ENCODE measurements at places on chromosomes 2 and 18.
A peak's percentile ranks its signal among the peaks of the same experiment; 100 is the strongest.

GRCh38 chr2:138060301-138060635 is 96.0 kb downstream of the HNMT start:
- DNase-seq, result peak; percentile 41

- peak; percentile 74 for DNase-seq
Observed at GRCh38 chr2:157327621-157328500, 2.2 kb upstream of the ERMN start.

DNA sequence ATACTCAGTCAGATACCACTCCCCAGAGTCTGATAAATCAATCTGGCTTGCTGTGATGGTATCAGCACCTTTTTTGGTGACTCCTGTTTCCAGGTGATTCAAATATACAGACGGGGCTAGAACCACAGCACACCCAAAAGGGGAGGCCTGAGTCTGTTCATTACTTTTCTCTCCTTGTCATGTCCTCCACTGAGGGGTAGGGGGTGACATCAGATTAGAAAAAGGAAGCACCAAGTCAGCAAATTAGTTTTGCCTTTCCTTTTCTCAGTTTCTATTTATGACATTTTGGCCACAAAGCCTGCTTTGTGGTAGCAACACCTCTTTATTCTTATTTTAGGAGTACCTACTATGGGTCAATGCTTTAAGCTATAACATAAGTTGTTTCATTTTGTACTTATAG is 127.4 kb downstream of the CCDC102B start:
- DNase-seq, result no peak

DNA sequence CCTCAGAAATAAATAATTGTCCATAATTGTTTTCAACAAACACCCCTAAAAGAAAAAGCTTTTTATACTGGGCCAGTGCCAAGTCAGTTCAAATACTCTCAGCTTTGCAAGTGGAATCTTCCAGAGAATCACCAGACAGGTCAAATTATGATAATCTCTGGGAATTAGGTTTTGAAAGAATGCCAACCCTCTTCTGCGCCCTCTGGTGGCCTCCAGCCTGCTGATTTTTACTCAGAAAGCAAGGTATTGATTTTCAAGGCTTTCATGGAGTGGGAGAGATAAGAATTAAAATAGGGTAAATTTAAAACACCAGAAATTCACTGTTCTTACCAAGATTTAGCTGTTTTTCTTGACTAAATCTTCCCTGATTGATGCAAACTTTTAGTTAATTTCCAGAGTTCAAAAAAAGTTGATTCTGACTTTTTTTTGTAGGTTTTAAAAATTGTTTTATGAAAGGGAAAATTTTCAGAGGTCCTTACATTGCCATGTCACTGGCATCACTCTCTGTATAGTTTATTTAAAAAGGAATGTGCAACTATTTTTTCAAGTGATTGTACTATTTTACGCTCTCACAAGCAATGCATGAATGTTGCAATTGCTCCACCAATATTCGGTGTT is 282.9 kb upstream of the TNP1 start:
- DNase-seq, result no peak

- no peak for DNase-seq
Observed at GRCh38 chr2:235564066-235564465, 70.2 kb downstream of the AGAP1 start.

DNA sequence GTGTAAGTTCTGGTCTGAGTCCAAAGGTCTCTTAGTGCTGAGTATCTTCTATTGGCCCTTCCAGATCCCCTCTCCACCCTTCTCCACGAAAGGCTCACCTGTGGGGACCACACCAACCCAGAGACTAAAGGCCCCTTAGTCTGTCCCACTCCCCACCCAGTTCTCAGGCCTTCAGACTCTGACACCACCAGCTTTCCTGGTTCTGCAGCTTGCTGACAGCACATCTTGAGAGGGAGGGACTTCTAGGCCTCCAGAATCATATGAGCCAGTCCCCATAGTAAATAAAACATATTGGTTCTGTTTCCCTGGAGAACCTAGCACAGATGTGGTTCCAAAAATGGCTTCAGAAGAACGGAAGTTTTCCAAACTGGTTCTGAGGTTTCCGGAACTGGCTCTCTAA is 38.5 kb upstream of the KLF11 start:
- no peak for DNase-seq

DNA sequence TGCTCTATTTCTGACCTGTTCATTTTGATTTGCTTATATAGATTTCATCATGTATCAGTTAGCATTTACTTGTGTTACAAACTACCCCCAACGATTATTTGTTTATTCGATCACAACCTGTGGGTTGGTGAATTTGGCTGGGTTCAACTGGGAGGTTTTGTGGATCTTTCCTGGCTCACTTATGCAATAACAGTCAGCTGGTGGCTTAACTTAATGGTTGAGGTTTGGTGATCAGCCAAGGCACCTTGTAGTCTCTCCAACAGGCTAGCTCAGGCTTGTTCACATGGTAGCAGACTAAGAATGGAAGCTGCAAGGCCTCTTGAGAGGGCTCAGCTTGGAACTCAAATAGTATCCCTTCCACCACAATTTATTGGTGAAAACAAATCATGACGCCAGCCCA is 5.4 kb upstream of the PUM2 start:
- peak; percentile 93 for DNase-seq

DNA sequence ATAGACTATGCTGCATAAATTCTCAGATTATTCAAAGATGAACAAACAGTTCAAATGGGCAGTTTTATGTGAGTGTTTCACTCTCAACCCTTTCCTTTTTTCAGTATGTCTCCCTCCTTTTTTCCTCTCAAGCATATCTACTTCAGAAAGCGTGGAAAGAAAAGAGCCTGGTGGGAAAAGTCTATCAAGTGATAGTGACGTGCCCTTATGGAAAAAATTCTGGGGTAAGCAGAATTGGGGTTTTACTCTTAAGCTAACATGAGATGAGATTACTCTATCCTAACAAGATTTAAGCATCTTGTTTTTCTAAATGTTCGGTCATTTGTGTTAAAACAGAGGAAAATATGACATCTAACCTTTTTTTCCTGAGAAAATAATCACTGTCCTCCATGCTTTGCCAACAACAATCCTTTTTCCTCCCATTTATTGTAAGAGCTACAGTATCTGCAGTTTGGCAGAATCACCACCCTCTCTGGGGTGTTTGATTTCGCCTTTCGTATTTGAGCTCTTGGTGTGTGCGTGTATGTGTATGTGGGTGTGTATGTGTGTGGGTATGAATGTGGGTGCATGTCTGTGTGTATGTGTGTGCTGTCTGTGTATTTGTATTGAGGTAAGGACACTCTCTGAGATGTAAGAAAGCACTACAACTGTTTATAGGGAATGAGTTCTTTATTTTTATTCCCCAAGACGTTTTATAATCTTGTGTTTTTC is 143.9 kb upstream of the L3MBTL4 start:
- DNase-seq, result no peak

GRCh38 chr18:8536231-8536630 is 73.0 kb upstream of the RAB12 start:
- DNase-seq, result no peak

DNA sequence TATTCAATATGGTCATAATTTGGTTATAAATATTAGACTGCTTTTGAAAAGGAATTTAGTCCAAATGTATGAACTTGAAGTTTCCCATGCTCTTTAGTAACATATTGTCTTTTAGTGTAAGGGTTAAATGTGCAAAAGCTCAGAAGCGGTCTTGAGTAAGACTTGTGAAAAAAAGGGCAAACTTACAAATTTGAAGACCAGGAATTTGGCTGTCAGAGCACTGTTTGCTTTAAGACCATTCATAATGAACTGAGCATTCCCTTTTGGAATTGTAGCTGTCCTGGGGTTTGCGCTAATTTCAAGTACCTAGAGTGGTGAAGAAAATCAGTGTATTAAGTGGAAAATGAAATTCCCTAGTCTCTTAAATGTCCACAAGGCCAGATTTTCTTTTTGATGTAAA is 6.9 kb upstream of the ZEB2 start:
- DNase-seq, result no peak

DNA sequence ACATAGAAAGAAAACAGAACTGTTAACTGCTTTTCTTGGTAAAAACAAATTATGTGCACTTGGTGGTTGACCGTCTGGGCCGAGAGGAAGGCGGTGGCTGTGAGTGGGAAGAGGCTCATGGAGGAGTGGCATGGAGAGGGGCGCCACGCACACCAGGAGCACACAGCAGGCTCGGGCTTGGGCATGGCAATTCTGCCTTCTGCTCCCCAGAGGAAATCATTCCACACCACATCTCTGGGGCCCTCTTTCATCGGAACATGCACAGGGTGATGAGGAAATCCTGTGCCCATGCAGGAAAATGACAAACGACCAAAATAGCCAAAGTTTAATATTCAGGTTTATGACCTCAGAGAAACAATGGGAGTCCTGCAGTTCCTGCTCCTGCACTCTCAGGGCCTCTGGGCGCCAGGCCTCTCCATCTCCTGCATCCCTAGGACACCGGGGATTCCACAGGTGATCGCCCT is 26.4 kb downstream of the WDFY1 start:
- no peak for DNase-seq

- DNase-seq, result peak; percentile 51
Observed at GRCh38 chr18:22826726-22827125, 106.4 kb upstream of the RBBP8 start.

- DNase-seq, result peak; percentile 65
Observed at GRCh38 chr2:166417669-166418068, 41.9 kb upstream of the SCN9A start.

- DNase-seq, result peak; percentile 70
Observed at GRCh38 chr2:199738727-199739412, 112.1 kb downstream of the FTCDNL1 start.
